DMS153 (cell line): ENCODE measurements at places on chromosomes 3 and 15.

- no peak for DNase-seq
These were observed 229.5 kb downstream of the NR1D2 start for GRCh38 chr3:24174614-24175013.

DNA sequence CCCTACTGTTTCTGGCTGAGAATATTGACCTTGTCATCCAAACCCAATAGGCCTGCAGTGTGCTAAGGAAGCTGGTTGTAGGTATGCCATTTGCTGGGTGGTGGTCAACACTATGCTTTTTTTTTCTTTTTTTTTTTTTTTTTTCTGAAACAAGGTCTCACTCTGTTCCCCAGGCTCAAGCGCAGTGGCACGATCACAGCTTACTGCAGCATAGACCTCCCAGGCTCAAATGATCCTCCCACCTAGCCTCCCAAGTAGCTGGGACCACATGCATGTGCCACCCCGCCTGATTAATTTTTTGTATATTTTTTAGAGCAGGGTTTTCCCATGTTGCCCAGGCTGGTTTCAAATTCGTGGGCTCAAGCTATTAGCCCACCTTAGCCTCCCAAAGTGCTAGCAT, 35.7 kb upstream of the RHO start:
- no peak for DNase-seq

- DNase-seq = no peak
These were observed 26.7 kb upstream of the PIK3R4 start for GRCh38 chr3:130773366-130773765.

DNA sequence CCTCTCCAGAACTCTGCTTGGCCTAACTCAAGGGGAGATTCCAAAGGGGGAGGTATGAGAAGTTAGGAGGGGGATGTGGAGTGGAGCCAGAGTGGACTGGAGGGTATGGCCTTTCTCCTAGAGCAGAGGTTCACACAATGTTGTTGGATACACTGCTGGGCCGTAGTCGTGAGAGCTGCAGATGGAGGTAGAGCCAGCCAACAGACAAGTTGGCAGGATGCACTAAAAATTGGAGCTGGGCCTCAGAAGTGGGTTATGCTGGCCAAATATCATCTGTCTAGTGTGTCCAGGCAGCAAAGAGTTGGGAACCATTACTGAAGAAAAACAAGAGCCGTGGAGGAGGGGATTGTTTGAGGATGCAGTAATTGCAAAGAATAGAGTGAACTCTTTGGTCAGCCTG, 27.7 kb upstream of the LRRFIP2 start:
- DNase-seq = no peak

DNA sequence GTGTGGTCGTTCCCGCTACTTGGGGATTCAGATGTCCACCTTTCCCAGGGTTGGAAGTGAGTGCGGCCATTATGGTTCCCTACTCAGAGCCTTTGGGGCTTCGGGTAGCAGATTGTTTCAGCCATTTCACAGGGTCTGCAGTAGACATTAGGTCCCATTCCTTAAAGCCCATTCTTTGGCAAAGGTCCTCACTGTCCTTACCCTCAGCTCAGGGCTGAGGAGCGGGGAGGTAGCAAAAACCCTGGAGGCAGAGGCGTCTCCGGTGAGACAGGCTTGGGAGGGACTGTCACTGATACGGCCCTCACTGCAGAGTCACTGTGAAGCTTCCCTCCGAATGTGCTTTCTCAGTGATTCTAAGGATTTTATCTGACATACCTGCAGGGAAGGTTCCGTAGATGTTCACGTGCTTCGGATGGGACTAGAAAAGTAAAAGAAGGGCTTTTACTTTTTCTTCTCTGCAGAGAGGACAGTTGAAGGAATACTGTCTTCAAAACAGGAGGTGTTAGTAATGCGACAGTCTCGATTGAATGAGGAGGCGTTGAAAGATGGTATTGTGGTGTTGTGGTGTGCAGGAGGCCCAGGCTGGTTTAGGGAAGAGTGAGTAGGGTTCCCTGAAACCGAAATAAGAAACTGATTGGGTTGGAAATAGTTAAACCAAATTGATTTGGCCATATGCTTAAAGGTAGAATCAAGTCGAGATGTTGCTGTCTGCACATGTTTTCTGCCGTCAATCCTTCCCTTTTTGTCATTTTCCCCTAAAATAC, 630 bp downstream of the ATP6V1A start:
- no peak for DNase-seq

DNA sequence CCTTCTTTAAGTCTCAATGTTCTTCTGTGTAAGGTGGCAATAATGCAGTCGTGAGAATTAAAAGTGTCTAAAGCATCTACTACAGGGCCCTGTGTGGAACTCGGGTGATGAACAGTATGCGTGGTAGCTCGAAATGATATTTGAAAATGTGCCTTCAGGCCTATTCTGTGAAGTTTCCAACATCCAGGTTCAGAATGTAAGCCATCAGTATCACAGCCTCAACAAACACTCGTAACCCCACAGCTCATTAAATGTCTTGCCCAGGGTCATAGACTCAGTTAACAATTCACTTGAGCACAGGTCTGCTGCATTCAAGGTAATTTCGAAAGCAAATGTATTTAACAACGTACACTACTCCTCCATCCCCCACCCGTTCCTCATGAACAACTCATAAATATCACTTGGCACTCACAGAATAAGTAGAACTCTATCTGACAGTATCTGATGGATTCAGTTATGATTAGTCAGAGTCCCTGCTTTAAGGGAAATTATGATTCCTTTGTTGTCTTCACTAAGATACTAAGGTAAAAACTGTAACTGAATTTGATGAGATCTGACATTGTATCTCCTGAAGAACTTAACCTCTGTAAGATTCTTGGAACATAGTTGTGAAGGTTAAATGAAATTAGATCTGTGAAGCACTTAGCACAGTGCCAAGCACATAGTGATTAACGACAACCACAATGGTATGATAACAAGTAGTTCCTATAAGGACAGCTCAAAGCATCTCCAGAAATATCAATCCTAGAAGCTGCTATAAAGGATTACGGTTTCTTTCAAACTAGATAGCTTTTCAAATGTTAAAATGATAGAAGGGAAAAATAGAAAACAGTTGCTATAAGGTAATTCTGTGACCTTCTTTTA, 642.3 kb downstream of the TBL1XR1 start:
- DNase-seq = no peak

GRCh38 chr15:78182821-78183220, 33.7 kb downstream of the IDH3A start:
- DNase-seq = no peak

DNA sequence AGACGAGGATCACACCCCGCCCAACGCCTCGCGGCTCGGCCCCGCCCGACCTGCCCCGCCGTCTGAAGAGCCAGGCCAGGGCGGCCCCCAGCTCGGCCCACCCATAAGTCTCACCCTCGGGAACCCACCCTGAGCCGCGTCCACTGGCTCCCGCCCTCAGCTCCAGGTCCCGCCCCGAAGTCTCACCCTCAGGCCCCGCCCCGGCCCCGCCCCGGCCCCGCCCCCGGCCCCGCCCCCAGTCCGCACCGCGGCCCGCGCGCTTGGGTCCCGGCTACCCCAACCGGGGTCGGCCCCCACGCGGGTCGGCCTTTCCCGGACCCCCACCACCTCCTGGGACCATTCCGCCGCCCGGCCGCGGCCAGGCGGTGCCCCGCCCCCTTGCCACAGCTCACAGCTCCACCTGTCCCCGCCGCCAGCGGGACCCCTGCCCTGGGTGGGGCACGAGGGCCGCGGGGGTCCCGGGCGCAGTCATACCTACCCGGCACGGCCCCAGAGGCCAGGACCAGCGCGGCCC, 489 bp downstream of the CSPG5 start:
- no peak for DNase-seq

DNA sequence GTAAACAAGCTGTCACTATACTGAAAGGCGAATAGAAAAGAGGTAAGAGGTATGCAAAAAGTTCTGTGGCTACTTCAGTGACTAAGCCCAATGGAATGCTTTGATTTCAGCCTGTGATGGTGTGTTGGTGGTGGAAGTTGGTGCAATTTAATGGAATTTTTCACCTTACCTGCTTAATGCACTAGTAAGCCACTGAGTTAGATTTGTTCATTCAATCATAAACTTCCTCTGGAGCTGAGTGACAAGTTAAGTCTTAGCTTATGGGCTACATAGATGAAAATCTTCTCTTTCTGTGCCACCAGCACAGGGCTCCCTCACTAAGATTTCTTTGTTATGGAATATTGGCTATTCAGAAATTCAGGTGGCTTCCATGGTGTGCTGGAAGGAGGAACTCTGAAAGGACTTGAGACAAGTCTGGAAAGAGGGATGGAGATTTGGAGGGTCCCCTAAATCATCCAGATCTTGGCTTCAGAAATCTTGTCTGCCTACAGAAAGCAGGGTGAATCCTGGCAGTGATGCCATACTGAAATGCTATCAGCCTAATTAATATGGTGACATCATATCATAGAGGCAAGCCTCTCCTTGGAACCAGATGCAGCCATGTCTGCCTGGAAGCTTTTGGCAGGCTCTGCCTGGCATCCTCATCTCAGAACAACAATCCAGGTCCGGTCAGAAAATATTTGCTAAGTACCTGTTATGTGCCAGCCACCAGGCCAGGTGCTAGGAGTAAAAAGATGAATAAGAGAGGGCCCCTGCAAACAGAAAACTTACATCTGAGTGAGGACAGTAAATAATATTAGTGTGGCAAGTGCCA, 8.1 kb upstream of the GAP43 start:
- no peak for DNase-seq

DNA sequence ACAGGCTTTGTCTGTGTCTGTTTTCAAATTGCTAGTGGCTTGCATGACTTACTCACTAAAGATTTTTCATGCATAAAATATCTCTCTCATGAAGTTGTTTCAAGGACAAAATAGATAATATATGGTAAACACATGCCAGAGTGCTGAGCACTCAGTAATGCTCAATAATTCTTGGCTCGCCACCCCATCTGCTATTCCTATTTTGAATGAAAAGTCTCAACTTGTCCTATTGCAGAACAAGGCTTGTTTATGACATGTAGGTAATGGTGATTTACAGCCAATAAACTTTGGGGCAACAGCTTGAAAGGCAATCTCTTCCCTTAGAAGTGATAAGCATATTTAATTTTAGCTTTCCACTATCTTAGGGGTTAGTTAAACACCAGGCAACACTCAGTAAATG, 789.0 kb upstream of the ROBO1 start:
- no peak for DNase-seq

DNA sequence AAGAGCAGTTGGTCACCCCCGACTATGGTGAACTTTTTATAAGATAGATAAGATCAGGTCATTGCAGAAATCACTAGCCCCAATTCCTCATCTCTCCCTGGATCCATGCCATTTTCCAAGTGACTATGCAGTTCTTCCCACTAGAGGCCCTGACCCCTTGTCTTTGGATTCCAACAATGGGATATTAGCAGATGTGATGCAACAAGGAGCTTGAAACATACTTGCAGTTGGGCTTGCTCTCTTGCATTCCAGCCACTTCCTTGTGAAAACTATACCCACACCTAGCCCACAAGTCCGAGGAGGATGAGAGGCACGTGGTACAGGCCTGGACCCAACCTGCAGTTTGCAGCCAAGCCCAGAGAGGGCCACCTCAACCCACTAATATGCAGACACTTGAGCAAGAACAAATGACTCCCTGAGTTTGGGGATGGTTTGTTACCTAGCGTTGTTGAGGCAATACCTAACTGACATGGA, 60.6 kb downstream of the SUCLG2 start:
- DNase-seq = no peak

- DNase-seq = peak; percentile 32
These were observed 122.5 kb downstream of the CHST2 start for GRCh38 chr3:143242101-143242500.

DNA sequence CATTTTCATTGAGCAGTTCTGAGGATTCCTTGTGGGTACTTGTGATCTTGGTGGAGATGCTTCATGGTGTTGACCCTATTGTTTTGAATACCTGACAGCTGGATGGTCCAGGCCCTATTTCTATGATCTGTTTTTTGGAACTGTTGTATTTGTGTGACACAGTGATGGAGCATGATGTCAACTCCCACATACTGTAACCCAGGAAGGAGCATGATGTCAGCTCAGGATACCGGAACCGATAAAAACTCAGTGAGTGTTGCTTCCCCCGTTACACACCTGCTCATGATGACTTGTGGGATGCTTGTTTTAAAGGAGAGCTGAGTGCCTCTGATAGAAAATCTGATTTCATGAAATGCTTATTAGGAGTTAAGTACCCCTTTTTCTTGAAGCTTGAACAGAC, 45.1 kb downstream of the ZBTB38 start:
- DNase-seq = no peak

GRCh38 chr3:82942041-82942440, 1180.6 kb upstream of the GBE1 start:
- DNase-seq = no peak

DNA sequence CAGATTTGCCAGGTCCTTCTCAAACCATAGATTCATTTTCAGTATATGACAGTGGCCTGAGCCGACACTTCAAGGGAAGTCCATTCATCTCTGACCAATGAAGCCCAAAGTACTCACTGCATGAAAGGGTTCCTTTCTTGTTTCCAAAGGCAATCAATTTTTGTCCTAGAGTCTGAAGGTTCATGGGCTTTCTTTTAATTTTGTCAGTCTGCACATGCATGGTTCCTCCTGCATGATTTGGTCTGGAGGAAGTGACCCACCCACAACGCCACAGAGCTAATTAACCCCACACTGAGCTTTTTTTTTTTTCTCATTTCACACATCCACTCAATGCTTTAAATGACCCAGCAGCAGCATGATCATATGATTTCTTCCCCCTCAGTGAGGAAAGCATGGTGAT, 216.4 kb downstream of the TIGIT start:
- DNase-seq = no peak

DNA sequence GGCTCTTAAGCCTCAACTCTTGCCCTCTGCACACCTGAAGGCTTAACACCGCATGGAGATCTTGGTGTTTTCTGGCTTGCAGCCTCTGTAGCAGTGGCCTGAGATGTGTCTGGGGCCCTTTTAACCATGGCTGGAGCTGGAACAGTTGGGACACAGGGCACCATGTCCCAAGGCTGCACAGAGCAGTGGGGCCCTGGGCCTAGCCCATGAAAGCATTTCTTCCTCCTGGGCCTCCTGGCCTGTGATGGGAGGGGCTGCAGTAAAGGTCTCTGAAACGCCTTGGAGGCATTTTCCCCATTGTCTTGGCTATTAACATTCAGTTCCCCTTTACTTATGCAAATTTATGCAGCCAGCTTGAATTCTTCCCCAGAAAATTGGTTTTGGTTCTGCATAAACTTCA, 735.5 kb upstream of the ALCAM start:
- no peak for DNase-seq

- no peak for DNase-seq
These were observed 171.3 kb upstream of the FAM3D start for GRCh38 chr3:58837856-58838255.

- no peak for DNase-seq
These were observed 395.5 kb downstream of the FGF12 start for GRCh38 chr3:192331749-192332385.
